T-helper 9 cell (primary cell): ENCODE measurements at places on chromosomes 2 and 18.

- DNase-seq: no peak
Observed at GRCh38 chr18:3679241-3679640, 229.3 kb downstream of the TGIF1 start.

GRCh38 chr2:167689444-167689843, 558.0 kb downstream of the STK39 start:
- DNase-seq: no peak

DNA sequence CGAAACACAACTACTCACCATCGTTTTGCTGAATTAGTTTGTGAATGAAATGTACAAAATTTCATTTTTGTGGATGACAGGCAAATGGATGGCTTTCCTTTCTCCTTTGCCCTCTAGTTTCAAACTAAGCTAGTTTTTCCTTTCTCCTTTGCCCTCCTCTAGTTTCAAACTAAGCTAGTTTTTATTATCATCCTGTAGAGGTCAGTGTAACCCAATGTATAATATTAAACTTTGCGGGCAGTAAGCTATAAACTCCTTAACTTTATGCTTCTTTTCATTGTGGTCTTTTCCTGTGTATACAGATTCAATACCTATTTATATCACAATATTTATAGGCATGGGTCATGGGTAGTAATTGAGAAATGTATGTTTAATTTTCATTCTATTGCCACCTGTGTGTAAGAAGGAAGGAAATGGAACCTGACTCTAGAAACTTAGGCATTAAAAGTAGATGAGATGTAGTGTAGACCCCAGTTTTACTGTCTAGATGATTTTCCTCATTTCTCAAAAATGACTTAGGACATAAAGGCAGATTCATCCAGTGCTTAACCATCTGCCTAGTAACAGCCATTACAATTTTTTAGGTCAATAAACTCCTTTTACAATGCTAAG, 58.1 kb downstream of the MAP3K19 start:
- no peak for DNase-seq

- no peak for DNase-seq
Observed at GRCh38 chr18:3466045-3466444, 16.1 kb downstream of the TGIF1 start.

GRCh38 chr2:233691443-233692433, 952 bp upstream of the UGT1A6 start:
- no peak for DNase-seq

GRCh38 chr2:96153291-96153713, 8.1 kb upstream of the DUSP2 start:
- no peak for DNase-seq

DNA sequence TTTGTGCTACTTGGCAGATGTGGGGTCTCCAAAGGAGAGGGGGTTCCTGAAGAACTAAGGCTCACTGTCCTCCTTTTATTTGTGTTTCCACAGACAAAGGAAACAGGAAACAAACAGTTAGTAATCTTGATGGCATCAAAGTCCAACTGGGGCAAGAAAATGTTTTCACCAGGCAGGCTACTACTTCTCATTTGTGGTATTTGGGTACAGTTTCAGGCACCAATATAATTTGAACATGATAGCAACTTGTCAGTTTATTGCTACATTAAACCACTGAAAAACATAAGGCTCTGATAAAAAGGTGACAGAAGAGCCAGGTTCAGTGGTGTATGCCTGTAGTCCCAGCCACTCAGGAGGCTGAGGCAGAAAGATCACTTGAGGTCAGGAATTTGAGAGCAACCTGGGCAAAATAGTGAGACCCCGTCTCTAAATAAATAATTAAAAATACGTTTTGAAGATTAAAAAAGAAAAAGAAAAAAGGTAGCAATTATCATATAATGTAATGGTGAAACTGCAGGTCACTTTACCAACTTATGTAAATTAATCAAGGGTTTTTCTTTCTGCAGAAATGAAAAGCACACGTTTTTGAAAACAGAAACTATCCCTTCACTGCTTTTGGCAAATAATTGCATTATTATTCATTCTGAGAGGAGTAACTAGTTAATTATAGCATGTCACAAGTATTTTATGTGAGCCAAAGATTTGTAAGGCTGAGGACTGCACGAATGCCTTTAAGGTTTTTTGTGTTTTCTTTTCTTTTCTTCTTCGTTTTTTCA, 157.5 kb upstream of the CAVIN2 start:
- no peak for DNase-seq

- no peak for DNase-seq
Observed at GRCh38 chr2:133078667-133079411, 408.8 kb upstream of the LYPD1 start.

- DNase-seq: no peak
Observed at GRCh38 chr18:32021756-32022564, 3.3 kb downstream of the RNF125 start.

DNA sequence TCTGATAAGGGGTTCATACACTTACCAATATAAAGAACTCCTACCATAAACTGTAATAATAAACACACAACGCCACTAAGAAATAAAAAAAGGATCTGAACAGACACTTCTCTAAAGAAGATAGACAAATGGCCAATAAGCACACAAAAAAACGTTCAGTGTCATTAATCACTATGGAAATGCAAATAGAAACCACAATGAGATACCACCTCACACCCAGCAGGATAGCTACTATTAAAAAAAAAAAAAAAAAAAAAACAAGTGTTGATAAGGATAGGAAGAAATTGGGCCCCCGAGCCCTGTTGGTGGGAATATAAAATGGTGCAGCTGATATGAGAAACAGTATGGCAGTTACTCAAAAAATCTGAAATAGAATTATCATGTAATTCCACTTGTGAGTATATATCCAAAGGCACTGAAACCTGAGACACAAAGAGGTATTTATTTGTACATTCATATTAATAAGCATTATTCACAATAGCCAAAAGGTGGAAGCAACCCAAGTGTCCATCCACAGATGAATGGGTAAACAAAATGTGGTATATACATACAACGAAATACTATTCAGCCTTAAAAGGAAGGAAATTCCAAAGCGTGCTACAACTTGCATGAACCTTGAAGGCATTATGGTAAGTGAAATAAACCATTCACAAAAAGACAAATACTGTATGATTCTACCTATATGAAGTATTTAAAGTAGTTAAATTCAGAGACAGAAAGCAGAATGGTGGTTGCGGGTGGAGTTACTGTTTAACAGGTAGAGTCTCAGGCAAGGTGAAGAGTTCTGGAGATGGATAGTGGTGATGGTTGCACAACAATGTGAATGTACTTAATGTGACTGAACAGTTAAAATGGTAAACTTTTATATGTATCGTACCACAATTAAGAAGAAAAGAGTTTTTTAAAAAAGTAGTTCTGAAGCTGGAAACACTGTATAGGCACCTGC, 17.9 kb downstream of the REV1 start:
- no peak for DNase-seq

DNA sequence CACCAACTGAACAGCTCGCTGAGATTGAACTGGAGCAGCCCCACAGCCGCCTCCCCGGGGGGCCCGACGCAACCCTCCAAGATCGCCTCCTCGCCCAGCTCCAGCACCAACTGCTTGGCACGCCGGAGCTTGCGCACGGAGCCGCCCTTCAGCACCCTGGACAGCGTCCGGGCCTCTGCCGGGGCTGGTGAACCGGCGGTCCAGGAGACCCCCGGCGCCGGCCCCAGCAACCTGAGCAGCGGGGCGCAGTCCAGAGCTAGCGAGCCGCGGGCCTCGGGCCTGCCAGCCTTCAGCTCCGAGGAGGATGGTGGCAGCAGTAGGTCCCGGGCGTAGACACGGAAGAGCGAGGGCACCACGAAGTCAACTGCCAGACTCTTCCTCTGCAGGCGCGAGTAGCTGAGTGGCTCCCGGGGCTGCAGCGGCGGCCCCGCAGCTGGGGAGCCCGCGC, 1.2 kb downstream of the ALK start:
- peak; percentile 19 for DNase-seq

- DNase-seq: no peak
Observed at GRCh38 chr2:238865744-238866355, 18.0 kb downstream of the TWIST2 start.

DNA sequence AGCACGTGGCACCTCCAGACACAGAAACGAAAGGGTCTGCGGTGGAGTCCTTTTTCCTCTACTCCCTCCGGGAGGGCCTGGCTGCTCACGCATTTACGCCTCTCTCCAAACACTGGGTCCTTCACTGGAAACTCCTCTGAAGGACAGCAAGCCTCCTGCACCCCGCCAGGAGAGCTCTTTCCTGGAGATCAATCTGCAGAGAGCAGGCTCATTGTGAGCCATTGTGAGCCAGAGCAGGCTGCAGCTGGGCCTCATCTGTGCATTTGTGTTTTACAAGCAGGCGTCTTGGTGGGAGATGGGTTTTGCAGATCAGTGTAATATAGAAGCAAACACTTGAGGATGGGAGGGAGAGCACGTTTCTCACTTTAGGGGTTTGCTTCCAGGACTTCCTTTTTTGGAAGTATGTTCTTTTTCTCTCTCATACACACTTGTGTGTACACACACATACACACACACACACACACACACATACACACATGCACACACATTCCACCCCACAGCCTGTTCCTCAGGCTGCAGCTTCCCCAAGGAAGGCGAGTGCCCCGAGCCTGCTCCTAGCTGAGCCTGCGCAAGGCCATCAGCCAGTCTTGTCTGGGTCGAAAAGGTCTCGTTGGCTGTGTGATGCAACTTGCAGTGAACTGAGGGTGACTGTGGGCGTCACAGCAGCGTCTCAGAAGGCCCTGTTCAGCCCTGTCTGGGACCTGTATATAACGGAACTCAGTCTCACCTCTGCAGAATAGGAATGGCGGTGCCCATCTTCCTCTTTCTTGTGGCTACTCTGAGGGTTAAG, 163.5 kb downstream of the GLI2 start:
- DNase-seq: no peak

DNA sequence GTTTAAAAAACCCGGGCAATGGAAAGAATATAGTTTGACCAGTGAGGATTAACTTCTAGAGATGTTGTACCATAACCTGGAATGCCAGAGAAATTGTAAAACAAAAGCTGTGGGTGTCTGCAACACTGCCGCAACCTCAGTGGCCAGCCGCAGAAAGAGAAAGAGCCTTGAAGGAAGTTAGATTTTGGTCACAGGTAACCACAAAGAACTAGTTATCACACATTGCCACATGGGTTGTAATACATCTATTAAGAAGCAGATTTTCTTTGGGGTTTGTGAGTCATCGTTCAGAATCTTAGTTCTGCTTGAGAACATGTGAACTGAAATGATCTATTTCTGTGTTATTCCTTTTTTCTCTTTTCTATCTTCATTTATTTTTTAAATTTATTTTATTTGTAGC, 222.9 kb upstream of the AGAP1 start:
- no peak for DNase-seq

- DNase-seq: no peak
Observed at GRCh38 chr2:43939695-43940256, 56.0 kb downstream of the LRPPRC start.

DNA sequence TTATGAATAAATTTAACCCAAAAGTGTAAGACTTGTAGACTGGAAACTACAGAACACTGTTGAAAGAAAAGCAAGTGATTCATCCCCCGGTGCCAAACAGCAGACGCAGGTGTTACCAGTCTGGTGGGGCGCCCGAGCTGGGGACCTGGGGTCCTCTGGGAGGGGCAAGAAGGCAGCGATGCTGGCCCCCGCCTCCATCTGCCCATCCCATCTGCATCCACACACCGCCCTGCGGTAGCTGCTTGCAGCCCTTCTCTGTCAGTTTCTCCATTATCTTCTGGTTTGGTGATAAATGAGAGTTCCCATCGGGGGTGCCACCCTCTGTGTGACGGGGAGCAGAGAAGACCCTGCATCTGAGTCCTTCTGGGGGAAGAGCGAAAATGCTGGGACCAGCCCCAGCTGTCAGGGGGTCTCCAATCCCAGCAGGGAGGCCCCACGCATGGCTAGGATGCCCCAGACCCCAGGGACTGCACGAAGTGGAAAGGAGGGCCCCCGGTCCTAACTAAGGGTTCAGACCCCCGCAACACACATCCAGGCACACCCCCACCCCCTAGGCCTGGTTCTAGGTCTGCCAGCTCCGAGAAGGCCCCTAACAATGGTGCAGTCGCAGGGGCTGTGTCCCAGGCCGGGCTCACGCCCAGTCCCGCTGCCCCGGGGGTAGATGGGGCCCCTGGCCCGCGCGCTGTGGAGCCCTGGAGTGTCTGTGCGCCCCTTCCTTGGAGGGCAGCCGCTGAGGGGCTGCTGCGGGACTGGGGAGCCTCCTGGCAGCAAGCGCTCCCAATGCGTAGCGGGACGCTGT, 686 bp upstream of the RGPD8 start:
- no peak for DNase-seq

DNA sequence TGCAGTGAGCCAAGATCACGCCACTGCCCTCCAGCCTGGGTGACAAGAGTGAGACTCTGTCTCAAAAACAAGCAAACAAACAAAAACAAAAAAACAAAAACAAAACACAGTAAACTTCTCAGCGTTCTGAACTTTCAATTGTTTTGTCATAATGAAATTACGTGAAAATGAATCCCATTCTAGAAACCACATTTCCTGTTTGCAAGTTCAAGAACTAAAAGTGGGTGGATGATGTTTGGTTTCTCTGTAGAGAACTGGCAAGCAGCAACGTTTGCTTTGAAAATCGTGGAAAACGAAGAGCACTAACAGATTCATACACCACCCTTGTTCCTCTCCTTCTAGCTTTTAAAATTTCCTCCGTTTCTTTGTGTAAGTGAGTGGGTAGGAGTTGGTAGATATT, 226.1 kb upstream of the LYPD1 start:
- DNase-seq: no peak

DNA sequence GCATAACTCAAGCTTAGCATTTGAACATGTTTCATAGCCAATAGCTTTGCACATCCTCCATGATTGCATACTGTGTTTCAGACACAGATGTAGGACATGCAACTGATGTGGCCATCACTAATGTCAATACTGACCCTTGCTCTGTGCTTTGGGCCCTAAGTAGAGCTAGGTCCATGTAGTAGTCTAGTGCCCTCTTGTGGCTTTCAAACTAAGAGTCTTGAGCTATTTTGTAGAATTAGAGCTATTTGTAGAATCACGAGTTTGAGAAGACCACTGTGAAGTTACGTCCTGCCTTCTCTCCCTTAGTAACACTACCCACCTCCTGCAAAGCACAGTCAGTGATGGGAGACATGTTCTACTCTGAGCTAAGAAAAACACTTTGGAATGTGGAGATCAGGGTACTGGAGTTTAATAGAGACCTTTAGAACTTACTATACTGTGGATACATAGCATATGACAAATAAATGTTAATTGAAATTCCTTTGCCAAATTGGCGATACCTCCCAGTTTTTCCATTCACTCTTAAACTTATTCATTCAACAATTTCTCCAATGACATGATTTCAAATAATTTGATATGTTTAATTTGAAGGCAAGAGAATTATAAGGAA, 306.5 kb upstream of the TNP1 start:
- DNase-seq: no peak

GRCh38 chr2:187404431-187405110, 43.5 kb downstream of the CALCRL start:
- DNase-seq: no peak

- DNase-seq: no peak
Observed at GRCh38 chr18:51133580-51134160, 63.8 kb downstream of the MEX3C start.

GRCh38 chr18:63850020-63850419, 37.5 kb upstream of the SERPINB2 start:
- no peak for DNase-seq

DNA sequence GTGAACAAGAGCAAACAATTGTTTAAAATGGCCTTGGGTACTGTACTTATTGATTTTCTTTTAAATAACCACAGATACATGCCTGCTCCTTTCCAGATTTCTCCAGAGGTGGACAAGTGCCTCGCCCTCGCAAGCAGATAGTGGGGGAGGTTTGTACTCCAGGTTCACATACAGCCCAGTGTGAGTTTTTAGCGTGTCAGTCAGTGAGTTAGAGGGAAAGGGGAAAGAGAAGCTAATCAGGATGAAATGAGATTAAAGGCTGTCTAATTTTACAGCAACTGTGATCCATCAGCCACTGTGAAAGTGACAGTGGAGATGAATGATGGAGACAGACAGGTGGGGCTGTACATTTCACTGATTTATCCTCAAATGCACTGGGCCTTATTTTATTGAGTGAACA, 74.7 kb downstream of the KLHL14 start:
- DNase-seq: no peak
